ENCODE measurements at places on chromosomes 2 and 18. TPM values are rescaled to one million over a fixed set of nuclear protein-coding genes. Genes with fewer than 3 reads are reported as not detected.

Gene PIGN
- total RNA-seq = 33.2 TPM

Gene CNDP1
- total RNA-seq = not detected

Gene CHST9
- total RNA-seq = 2.0 TPM

Gene L3MBTL4
- total RNA-seq = 12.9 TPM

Gene INPP5D
- total RNA-seq = 8.5 TPM
